ENCODE measurements at places on chromosomes 7 and 10.
A peak's percentile ranks its signal among the peaks of the same experiment; 100 is the strongest.

DNA sequence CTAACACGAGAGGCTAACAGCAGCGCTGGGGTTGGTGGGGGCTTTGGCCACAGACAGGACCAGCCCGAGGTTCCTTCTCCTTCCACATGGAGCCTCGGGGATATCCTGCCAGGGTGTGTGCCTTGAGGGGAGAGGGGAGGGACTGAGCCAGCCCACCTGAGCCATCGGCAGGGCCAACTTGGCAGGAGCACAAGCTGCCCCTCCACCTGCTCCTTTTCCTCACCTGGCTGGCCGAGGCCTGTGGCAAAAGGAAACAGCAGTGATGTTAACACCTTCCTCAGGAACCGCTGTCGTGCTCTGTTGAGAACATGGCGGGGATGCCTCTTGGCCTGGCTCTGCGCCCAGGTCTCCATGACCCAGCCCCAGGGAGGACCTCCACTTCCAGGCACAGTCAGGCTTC lies 255.1 kb upstream of the PPP2R2D start:
- no peak for DNase-seq

DNA sequence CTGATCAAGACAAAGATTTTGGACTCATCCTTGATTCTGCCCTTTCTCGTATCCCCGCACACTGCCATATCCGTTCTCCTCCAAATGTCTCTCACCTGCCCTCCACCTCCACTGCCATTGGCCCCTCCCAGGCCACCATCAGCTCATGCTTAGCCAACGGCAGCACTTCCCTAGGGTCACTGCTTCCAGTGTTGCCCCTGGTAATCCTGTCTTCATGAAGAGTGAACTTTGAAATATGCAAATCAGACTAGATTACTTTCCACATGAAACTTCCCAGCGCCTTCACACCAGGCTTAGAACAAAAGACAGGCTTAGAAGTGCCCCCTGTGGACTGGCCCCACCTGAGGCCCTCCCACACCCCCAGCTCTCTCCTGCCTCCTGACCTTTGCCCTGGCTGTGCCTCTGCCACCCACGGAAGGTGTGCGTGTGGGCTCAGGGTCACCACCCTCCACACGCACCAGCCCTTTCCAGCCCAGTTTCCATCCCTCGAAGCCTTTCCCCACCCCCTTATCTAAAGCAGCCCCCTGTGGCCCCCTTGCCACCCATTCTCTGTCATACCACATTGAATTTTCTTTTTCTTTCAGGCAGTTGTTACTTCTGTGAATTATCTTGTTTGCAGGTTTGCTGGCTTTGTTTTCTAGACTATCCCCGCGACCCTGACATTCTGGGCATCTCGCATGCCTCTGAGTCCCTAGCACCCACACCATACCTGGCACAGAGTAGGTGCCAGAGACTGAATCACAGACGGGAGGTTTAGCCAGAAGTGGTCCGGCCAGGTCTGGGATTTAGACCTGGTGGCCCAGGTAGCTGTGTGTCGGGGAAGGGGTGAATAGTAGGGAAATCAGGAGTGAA lies 26.8 kb upstream of the C10orf53 start:
- DNase-seq: no peak

GRCh38 chr10:78416031-78417011 lies 382.7 kb downstream of the RPS24 start:
- DNase-seq: peak; percentile 22

- no peak for DNase-seq
These were observed 34.7 kb upstream of the NPY start for GRCh38 chr7:24249266-24249665.

DNA sequence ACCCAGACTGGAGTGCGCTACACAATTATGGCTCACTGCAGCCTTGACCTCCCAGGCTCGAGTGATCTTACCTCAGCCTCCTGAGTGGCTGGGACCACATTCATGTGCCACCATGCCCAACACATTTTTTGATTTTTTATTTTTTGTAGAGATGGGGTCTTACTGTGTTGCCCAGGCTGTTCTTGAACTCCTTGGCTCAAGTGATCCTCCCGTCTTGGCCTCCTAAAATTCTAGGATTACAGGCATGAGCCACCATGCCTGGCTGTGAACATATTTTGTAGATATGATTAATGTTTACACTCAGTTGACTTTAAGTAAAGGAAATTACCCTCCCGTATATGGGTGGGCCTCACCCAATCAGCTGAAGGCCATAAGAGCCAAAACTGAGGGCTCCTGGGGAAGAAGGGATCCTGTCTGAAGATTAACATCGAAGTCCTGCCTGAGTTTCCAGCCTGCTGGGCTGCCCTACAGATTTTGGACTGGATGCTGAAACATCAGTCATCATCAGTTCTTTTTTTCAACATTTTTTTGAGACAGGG lies 127.1 kb downstream of the ACTR3B start:
- DNase-seq: no peak

All from fibroblast of skin of left quadriceps (primary cell).